ENCODE measurements at places on chromosomes 5 and 9. TPM values are rescaled to one million over a fixed set of nuclear protein-coding genes. Genes with fewer than 3 reads are reported as not detected.

The MYMK gene
- total RNA-seq = not detected

The IFNA13 gene
- total RNA-seq = not detected

The C1QTNF2 gene
- 0.32 TPM for total RNA-seq

The NINJ1 gene
- total RNA-seq = 36.3 TPM

The GRM6 gene
- total RNA-seq = not detected

The PCDHGB3 gene
- 6.8 TPM for total RNA-seq

The DPP7 gene
- total RNA-seq = 69.1 TPM

The KIF12 gene
- total RNA-seq = not detected

The PARP8 gene
- 20.7 TPM for total RNA-seq

The ZNF608 gene
- 1.5 TPM for total RNA-seq

The ANKRD34B gene
- not detected for total RNA-seq
